Activated T-helper 9 cell treated with anti-CD3 and anti-CD28 coated beads, Interleukin-2, amount 50 U/mL, for 16 hours (primary cell): ENCODE measurements at places on chromosomes 7 and 10.

GRCh38 chr10:99393683-99394082, 36.7 kb downstream of the GOT1 start:
- no peak for DNase-seq

GRCh38 chr7:29806995-29807841, 910 bp downstream of the WIPF3 start:
- DNase-seq: no peak

DNA sequence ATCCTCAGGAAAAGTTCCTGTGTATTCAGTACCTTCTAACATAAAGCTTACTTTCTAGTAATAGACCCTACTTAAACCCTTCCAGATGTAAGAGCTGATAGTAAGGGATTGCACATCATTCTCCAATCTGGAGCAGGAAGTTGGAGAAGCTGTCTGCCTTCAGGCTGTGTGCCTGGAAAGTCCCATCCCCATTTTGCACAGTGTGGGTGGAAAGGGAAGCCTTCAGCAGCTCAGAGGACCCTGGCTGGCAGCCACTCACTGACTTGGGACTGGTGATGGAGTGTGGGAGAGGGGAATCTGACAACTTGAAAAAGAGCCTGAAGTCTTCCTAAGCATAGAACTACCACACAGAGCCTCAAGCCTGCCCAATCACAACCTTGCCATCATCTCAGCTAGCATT, 164.1 kb upstream of the ADO start:
- DNase-seq: no peak

- no peak for DNase-seq
Observed at GRCh38 chr10:4255751-4256150, 470.7 kb upstream of the KLF6 start.

DNA sequence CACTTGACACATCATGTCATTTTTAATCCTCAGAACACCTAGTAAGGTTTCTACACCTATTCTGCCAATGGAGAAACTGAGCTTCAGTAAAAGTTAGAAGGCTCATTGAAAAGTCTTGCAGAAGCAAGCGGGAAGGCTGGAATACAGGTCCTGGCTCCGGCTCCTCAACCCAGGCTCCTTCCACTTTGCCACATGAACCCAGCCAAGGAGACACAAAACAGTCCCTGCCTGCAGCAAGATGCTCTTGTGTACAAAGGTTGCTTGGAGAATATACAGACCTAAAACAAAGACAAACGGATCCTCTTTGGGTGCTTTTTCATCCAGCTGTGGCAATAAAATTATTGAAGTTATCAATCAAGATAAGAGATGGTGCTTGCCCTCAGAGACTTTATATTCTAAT, 106.8 kb downstream of the SORBS1 start:
- DNase-seq: no peak

DNA sequence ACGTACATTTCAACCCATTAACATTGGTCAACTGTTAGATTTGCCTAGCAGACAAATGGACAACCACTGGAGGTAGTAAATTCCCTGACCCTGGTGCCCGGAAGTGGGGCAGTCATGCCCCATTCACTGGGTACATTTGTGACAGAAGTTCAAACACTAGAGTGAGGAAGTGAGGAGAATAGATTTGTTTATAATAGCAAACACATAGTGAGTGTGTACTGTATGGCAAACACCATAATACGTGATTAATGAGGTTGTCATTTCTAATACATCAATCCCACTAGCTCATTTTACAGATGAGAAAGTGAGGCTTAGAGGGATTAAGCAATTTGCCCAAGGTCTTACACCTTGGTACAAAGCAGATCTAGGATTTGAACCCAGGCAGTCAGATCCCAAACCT, 181.9 kb upstream of the MKLN1 start:
- no peak for DNase-seq

DNA sequence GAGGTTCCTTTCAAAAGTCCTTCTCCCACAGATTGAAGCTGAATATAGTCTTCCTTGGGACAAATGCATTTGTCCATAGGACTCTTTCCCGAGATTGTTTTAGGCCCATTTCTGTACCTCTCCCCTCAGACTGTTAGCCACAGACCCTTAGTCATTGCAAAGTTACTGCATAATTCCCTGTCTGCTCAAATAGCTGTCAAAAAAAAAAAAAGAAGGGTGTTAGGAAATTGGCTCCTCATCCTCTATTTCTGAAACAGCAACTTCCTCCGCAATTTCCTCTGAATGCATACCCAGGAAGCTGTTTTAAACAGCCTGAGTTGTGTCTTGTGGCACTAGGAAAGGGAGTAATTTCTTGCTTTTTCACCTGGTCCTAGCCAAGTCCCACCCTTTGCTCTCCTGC, 5.4 kb downstream of the LRRC4 start:
- DNase-seq: no peak

- DNase-seq: no peak
Observed at GRCh38 chr10:80537736-80538480, at the start of gene SH2D4B. SH2D4B (plus strand) TSS chr10:80537902; CDS start chr10:80538332, 430 bp downstream.

- no peak for DNase-seq
Observed at GRCh38 chr10:115173915-115174443, 80.8 kb downstream of the ATRNL1 start.

- peak; percentile 87 for DNase-seq
Observed at GRCh38 chr7:601595-602340, 82.1 kb upstream of the PDGFA start.

DNA sequence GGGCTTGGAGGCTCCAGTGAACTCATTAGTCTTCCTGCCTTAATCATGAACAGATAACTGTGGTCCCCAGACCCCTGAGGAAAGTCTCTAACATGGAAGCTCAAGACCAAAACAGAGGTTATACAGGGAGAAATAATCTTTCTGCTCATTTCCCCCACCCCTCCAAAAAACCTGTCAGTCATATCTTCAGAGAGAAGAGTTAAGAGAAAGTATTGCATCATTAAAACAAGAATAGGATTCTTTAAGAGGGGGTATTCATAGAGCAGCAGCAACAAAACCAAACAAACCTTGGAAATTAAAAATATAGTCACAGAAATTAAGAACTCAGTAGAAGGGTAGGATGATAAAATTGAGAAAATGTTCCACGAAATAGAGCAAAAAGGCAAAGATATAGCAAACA, 7.6 kb downstream of the CLEC2L start:
- DNase-seq: no peak

DNA sequence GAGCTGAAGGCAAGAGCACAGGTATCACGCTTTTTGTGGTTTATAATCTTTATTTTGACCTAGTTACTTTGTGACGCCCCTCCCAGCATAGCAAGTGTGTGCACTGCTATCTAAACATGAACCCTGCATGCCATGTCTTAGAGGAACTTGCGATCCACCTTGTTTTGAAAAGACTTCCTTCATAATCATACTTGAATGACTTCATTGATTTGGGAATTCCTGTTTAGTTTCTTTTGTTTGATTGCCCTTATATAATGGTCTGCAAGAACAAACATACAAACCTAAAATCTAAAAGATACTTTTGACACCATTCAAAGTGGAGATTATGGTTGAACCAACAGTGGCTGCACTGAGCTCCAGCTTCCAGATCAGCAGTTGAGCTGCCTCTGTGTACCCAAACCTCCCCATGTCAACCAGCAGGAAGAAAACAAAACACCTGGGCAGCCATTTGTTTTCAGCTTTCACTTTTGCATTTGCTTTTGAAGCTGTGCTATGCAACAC, 132.6 kb downstream of the CELF2 start:
- no peak for DNase-seq
